ENCODE measurements at places on chromosomes 12 and 14.

DNA sequence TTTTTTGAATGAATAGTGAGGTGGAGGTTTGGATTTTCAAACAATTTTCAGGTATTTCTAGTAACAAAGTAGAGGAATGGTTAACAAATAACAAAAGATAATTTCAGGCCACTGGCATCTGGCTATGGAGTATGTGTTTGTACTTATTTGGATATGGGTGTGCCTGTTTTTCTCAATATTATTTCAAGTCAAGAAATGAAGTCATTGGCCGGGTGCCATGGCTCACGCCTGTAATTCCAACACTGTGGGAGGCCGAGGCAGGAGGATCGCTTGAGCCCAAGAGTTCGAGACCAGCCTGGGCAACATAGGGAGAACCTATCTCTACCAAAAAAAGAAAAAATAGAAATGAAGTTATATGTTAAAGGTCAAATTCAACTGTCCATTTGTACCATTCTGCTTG is 13.9 kb downstream of the SLC35E3 start:
- no peak for DNase-seq

- DNase-seq = peak; percentile 87
Observed at GRCh38 chr12:122860040-122860853, 25.0 kb downstream of the HIP1R start.

GRCh38 chr14:79724934-79725717 is 486.2 kb downstream of the DIO2 start:
- DNase-seq = no peak

- DNase-seq = no peak
Observed at GRCh38 chr12:111010916-111011657, 90.7 kb upstream of the MYL2 start.

GRCh38 chr12:56078931-56079722 is 838 bp upstream of the ERBB3 start:
- DNase-seq = peak; percentile 90

DNA sequence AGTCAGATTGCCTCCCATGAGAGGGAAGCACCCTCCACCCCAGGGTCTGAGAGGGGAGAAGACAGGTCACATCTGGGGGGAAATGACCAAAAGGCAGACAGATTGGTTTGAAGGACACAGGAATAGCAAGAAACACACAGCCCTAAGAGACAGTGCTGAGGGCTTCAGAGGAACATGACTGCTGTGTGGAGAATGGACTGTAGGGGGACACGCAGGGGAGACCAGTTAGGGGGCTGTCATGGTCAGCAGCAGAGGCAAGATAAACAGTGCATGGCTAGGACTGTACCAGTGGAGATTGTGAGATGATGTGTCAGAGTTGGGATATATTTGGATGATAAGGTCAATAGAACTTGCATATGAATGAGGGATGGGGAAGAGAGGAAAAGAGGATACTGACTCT is 19.7 kb downstream of the SMUG1 start:
- DNase-seq = no peak

DNA sequence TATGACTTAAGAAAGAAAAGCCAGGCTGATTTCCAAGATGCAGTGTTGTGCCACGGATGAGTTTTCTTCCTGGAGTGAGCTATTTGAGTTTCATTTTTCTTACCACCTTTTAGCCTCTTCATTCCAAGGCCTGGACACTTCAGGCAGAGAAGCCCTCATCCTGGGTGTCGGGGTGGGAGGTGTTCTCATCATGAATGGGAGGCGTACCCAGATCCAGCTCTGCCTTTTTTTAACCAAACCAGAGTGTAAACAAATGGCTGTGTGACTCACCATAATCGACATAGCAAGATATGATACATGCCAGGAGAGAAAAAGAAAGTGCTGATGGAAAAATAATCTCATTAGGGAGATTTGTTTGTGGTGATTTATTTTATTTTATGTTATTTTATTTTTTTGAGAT is 79.9 kb downstream of the ARF6 start:
- no peak for DNase-seq

GRCh38 chr14:77044783-77045237 is 16.3 kb upstream of the IRF2BPL start:
- DNase-seq = no peak

- no peak for DNase-seq
Observed at GRCh38 chr12:106113824-106114446, 24.8 kb downstream of the NUAK1 start.

- DNase-seq = no peak
Observed at GRCh38 chr12:108599948-108600701, 2.2 kb upstream of the TMEM119 start.

- DNase-seq = no peak
Observed at GRCh38 chr12:66667906-66668305, 11.0 kb downstream of the GRIP1 start.

GRCh38 chr12:69044887-69045286 is 111.9 kb upstream of the CPM start:
- no peak for DNase-seq

GRCh38 chr12:59977779-59978178 is 381.9 kb downstream of the SLC16A7 start:
- no peak for DNase-seq

- DNase-seq = no peak
Observed at GRCh38 chr14:47660158-47660557, 15.2 kb downstream of the MDGA2 start.

- no peak for DNase-seq
Observed at GRCh38 chr14:95651821-95652583, 34.2 kb upstream of the TCL1B start.

GRCh38 chr12:28963554-28963953 is 185.5 kb upstream of the FAR2 start:
- no peak for DNase-seq

DNA sequence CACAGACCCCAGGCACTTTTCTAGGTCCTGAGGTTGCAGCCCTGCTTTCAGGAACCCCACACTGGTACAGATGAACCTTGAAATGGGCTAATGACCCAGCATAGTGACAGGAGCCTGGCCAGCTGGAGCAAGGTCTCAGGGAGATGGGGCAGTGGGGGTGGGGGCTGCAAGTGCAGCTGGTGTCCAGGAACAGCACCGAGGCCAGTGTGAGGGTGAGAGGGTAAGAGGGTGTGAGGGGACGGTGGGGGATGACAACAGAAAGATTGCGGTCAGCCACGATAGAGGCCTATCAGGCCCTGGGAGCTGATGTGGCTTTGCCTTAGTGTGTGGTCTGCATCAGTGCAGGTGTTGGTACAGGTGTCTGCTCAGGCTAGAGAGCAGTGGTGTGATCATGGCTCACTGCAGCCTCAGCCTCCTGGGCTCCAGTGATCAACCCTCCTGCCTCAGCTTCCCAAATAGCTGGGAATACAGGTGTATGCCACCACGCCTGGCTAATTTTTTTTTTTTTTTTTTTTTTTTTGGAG is 59.7 kb downstream of the EP400 start:
- DNase-seq = no peak

DNA sequence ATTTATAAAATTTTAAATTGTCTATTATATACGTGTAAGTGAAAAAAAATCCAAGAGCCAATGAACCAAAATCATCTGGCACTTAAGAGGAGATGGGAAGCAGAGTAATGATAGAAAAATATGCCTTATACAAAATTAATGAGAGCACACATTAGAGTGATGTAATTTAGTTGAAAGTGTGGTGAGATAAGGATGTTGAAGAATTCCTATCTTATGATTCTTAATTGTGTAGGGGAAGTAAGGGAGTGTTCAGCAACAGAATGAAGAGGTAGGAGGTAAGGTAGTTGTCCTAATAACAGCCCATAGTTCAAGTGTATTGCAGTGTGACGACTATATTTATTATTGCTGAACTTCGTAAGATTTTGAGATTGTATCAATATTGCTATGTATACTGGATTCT is 843.4 kb upstream of the FLRT2 start:
- DNase-seq = no peak

GRCh38 chr12:6532927-6533652 is 1.2 kb upstream of the GAPDH start:
- no peak for DNase-seq

DNA sequence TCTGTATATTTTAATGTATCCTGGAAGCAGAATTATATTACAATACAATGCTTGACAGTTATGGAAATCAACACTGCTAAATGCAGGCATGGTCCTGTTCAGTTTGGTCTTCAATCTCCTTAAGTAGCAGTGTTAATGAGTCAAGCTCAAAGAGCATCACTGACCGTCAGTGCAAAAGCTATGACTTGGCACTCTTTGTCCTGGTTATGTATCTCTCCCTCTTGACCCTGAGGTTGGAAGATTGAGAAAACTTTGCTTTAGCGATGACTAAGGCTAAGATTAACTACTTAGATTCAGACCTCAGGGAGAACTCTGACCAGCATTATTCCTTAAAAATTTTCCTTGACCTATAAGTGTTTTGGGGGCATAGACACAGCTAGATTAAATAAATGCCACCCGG is 10.9 kb downstream of the CLEC7A start:
- peak; percentile 7 for DNase-seq

GRCh38 chr14:68655911-68656316 is 137.0 kb downstream of the ZFP36L1 start:
- DNase-seq = no peak

GRCh38 chr14:86035882-86036281 is 505.9 kb downstream of the FLRT2 start:
- peak; percentile 25 for DNase-seq

GRCh38 chr14:37466003-37466622 is 128.9 kb downstream of the FOXA1 start:
- DNase-seq = no peak

DNA sequence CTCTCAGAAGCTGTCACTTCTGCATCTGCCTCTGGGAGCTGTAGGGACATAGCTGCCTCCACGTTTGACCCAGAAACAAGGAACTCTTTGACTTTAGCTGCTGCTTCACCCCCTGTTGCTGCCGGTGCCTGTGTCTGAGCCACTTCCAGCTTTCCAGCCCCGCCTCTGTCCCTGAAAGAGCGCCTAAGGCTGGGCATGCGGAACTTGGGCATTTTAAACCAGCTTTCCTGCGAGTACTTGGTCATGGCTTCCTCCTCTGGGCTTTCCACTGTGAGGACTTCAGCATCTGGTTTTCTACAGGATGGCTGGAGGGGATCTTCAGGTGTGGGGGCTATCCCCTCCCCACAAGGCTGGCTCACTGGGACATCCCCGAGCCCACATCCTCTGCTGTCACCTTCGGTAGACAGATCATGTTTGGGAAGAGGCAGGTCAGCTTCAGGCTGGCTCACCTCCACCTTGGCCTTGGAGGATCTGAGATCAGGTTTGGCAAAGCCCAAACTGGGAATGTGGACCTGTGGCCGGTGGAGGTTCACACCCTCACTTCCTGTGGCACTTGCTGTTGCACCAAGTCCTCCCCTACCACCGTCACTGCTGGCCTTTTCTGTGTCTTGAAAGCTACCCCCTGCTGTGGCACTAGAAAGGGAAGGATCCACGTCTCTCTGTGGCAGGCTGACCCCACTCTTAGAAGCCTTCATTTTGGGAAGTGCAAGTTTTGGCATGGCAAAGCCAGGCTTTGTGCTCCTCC is 15.2 kb downstream of the PLD4 start:
- DNase-seq = no peak

- no peak for DNase-seq
Observed at GRCh38 chr14:71532790-71533189, 399.4 kb upstream of the RGS6 start.

DNA sequence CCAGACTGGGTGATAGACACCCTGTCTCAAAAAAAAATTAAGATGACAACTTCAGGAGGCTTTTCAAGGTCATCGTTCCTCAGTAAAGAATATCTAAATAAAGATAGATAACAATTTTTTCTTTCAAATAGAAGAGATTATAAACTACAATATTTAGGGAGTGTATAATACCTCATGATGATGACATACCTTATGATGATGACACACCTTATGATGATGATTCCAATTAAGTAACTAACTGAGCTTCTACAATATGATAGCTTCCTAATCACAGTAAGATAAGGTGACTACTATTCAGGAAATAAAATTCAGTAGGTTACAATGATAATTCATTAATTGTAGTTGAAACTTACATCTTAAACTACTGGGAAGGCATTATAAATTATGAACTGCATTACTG is 40.4 kb downstream of the KITLG start:
- DNase-seq = no peak

DNA sequence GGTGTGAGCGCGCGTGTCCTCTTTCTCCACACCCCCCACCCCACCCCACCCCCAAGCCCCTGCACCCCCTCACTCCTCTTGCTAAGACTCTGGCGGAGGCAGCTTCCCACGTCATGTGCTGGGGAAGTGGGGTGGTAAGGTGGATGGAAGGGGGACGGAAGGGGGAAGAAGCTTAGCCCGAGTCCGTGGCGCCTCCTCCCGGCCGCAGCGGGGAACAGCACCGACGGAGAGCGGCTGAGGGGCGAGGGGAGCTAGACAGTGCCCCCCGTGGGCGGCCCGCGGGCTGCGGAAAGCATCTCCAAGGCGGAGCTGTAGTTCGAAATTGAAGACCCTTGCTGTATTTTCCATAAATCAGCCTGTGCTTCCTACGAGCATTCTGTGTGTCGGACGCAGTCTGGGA is 588 bp upstream of the GRIN2B start:
- no peak for DNase-seq

DNA sequence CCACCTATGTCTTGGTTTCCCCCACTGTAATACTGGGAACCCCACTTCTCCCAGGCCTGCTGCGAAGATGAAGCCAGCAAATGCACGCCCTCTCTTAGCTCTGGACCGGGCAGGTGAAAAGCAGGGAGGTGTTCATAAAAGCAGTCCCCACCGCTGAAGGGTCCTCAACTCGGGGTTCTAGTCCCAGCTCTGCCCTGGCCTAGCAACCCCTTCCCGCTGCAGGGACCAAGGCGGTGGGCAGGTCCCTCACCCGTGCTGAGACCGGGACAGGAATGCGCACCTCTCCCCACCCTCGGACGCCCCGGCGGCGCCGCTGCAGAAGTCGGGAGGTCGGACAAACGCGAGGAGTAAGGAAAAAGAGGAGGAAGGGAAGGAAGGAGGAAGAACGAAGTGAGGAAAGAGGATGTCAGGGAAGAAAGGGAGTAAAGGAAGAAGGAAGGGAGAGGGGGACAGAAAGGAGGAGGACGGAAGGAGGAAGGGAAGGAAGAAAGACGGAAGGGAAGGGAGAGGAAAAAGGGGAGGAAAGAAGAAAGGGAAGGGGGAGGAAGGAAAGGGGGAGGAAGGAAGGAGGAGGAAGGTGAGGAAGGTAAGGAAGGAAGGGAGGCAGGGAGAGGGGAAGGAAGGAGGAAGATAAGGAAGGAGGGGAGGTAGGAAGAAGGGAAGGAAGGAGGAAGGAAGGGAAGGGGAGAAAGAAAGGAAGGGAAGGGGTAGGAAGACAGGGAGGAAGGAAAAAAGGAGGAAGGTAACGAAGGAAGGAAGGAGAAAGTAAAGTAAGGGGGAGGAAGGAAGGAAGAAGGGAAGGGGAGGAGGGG is 701 bp downstream of the SPRING1 start:
- peak; percentile 12 for DNase-seq

- DNase-seq = no peak
Observed at GRCh38 chr12:40331886-40332285, 107.1 kb downstream of the LRRK2 start.

- DNase-seq = no peak
Observed at GRCh38 chr14:102554821-102555819, 37.3 kb upstream of the RCOR1 start.

DNA sequence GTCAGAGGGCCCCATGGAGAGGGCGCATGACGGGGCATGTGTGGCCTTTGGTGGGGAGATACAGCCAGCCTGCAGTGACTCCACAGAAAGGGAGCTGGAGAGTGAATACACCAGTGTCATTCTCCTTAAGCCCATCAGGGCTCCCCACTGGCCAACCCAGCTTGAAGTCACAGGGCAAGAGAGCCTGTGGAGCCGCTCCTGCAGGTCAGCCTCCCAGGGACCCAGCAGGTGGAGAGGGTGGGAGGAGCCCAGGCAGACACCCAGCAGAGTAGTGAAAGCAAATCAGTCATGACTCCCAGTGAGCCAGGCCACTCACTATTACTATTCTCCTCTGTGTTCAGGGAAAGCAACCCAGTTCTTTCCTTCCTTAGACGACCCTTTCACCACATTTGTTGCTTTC is 110.0 kb upstream of the CPM start:
- no peak for DNase-seq

All from NCI-H526 (cell line).